ENCODE measurements at places on chromosomes 4 and X.

GRCh38 chrX:9466124-9466495 is 1.3 kb downstream of the TBL1X start:
- DNase-seq, result no peak

DNA sequence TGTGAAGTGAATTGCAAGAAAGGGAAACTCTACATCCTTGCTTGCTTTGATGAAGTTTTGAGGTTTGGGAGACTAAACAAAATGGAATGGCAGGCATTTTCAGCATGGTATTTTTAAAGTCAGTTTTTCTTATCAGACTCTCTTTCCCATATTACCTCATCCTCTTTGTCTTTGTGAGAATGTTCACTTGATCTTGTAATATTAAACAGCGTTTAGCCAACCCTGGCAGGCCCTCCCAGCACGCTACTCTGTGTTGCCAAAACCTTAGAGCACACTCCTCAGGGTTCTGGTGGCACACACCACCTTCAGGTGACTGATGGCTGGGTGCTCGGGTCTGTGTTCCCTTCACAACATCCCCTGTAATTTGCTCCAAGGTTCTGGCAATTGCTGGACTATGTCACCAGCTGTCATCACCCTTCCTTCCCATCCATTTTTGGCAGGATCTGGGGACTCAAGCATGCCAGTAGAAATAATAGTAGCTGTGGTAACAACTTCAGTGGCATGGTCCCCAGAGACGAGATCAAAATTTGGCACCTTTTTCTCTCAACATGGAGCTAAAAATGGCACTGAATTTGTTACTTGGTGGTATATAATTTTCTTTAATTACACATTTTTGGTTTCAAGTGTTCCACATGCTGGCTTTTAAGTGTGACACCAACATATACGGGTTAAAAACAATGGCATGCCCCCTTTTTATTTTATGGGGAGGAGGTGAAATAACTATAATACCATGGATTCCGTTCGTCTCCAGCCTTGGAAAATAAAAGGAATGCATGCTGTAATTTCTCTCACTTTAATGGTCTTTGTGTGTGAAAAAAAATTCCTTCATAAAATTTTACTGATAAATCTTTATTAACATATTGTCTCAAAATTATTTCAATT is 273.1 kb downstream of the DCTD start:
- DNase-seq, result no peak

DNA sequence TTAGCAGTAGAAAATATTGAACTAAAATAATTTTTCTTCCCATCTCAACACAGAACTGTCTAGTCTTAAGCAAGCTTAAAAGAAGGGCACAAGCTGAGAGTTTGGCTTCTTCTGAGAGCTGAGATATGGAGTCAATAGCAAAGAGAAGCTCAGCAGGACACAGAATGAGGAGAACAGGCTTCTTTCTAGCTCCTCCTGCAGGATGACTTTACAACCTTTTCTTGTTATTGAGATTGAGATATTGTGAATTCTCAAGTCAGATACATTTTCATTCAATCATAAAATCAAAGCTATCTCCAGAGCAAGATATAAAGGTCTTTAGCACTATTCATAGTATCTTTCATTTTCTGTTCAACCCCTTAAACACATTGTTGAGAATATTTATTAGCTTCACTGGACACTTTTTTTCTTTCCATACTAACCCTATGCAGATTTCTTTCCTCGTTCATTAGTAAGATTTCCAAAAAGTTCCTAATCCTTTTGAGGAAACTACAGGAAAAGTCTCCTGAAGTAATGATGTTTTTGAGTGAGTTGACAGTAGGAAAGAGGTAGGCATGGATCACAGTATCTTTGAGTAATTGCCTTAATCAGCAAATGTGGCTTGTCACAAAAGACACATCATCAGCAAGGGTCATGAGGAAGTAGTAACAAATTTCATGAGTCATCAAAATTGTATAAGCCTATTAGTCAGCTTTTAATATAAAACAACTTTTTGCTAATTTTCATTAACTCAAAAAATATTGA is 17.8 kb upstream of the CXCL3 start:
- DNase-seq, result no peak

- no peak for DNase-seq
These were observed 58.3 kb upstream of the PHOX2B start for GRCh38 chr4:41806807-41807206.

- DNase-seq, result no peak
These were observed 17.1 kb downstream of the MGST2 start for GRCh38 chr4:139682741-139683151.

DNA sequence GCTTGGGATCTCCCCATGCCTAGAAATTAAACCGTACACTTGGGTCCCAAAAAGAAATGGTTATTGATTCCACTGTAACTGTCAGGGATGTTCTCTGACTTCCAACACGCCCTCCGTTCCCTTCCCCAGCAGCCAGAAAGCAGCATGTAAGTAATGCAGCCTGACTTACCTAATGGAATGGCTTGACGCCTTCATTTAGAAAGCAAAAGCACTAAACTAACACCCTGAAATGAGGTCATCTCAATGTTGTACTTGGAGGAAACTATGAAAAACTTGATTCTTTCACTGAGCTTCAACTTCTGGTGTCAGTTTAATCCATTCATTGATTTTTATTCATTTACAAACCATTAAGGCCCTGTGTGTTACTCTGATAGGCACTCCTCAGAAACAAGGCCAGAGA is 110.8 kb upstream of the NOCT start:
- no peak for DNase-seq

GRCh38 chr4:2786794-2787229 is 6.1 kb upstream of the SH3BP2 start:
- DNase-seq, result no peak

DNA sequence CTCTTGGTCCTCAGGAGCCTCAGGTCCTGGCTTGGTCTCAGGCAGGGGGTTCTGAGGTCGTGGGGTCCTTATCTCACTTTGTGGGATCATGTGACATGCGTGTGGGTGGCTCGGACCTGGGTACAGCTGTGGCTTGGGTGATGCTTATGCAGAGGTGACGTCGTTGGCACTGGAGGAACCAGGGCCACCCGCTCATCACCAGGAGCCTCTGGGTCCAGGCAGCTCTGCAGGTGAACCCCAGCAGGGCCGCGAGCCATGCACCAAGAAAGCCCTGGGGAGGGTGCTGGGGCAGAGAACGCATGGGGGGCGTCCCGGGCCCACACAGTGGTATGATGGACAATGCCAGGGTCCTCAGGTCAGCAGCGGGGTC is 8.7 kb downstream of the ATP5ME start:
- no peak for DNase-seq

DNA sequence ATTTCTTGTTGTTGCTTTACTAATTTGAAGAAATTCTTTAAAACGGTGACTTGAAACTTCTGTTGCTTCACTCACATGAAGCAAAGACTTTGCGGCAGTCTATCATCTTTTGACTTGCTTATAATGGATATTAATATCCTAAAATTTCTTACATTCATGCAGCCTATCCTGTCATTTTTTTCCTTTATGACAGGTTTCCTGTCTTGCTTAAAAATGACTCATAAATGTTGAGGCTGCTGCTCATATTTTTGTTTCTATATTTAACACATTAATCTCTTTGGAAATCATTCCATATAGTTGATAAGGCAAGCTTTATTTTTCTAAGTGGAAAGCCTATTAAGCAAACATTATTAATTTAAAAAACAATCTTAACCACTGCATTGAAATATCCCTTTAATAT is 176.6 kb upstream of the GALNTL6 start:
- no peak for DNase-seq

- no peak for DNase-seq
These were observed 298.1 kb downstream of the INPP4B start for GRCh38 chr4:142547974-142548373.

GRCh38 chr4:147289181-147289580 is 191.7 kb upstream of the EDNRA start:
- no peak for DNase-seq

- DNase-seq, result no peak
These were observed 5.7 kb upstream of the GPR174 start for GRCh38 chrX:79138658-79139241.

- DNase-seq, result no peak
These were observed 43.9 kb upstream of the SFRP2 start for GRCh38 chr4:153832720-153833287.

- DNase-seq, result no peak
These were observed 153.3 kb upstream of the TENT5D start for GRCh38 chrX:80266979-80267378.

DNA sequence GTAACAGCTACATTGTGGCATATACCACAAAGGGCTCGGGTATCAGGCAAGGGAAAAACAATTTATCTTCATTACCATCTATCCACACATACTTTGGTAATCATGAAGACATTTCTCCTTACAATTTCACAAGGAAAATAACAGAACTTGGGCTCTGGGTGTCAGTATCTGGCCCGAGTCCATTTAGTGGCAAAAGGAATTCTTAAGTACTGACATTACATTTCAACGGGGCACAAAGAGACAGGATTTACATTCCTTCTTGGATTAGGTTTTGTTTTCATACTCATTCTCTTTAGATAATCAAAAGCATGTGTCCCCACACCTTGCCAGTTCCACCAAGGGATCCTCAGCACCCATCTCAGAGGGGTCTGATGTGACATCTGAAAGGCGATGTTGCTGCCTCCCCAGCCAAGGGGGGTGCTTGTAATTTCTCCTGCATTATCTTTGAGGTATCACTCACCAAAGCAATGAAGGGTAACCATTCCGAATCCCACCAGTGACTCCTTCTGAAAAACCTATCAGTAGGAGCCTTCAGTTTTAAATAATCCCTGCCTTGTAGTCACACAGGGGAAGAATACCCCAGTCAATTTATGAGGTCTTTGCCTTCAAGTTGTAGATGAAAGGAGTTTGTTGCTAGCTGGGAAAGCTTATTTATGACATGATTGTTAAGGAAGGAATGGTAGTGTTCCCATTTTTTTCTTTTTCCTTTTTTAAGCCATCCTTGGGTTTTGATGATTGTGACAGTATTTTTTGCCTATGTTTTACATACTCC is 118.6 kb downstream of the PALLD start:
- DNase-seq, result peak; percentile 20

DNA sequence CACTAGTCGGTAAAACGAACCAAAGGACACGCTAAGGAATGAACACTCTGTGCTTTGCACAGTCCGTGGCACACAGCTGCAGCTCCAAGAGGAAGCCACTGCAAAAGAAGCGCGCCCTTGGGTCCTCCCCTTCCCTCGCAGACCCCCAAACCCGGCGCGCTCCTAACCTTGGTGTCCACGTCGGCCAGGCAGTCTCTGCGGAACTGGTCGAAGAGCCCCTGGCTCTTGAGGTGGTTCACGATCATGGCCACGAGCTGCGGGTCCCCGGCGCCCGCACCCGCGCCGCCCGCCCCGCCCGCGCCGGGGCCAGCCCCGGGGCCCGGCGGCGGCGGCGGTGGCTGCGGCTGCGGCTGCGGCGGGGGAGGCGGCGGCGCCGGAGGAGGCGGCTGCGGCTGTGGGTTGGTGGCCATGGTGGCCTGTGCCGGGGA is 333 bp downstream of the BOD1L1 start:
- DNase-seq, result peak; percentile 6

DNA sequence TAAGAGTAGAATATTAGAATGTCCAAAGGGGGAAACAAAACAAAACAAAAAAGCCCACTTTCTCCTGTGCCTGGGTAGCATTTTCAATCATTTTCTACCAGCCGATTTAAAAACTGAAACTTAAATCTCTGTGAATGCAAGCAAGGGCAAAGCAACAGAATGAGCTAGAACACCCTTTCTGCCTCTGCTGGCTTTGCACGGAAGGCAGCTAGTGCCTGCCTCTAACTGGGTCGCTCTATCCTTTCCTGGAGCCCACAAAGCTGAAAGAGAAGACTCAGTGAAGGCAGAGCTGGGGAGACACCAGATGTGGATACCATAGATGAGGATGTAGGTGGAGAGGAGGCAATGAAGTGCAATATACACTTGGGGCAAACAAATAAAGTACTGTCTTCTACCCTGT is 248.9 kb upstream of the TTC29 start:
- no peak for DNase-seq

- DNase-seq, result no peak
These were observed 98.8 kb downstream of the NPNT start for GRCh38 chr4:105994061-105994460.

GRCh38 chr4:135744928-135745327 is 1543.3 kb upstream of the PABPC4L start:
- no peak for DNase-seq

GRCh38 chr4:108110450-108110849 is 58.3 kb downstream of the LEF1 start:
- DNase-seq, result no peak

DNA sequence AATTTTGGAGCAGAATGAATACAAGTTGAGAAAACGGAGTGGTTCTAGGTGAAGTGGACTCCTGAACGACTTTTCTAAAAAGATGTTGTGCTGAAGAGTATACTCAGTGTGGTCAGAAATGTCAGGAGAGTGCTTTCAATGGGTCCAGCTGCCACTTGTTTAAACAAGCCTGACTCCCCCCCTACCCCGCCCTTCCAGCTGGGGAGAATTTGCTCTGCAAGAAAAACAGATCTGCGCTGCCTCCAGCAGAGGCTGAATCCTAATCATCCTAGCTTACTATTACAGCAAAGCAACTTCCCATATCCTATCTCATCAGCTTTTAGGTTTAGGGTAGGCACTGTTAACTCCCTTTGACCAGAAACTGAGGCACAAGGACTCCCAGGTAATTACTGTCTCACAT is 1.9 kb downstream of the MAP3K15 start:
- DNase-seq, result no peak

GRCh38 chrX:29281078-29281742 is 694.0 kb downstream of the IL1RAPL1 start:
- no peak for DNase-seq

- no peak for DNase-seq
These were observed 29.1 kb downstream of the RIPPLY1 start for GRCh38 chrX:106874075-106874474.

GRCh38 chr4:184641022-184641421 is 8.2 kb downstream of the CASP3 start:
- no peak for DNase-seq

- no peak for DNase-seq
These were observed 929.7 kb downstream of the C4orf33 start for GRCh38 chr4:130025701-130026100.

Data from neuronal stem cell (in vitro differentiated cells).